ENCODE measurements at places on chromosomes 11 and 22. TPM values are rescaled to one million over a fixed set of nuclear protein-coding genes. Genes with fewer than 3 reads are reported as not detected.

GRCh38 chr22:46256358-46256958 is 6.4 kb upstream of the CDPF1 start:
- DNase-seq: no peak

- DNase-seq: no peak
These were observed 10.7 kb downstream of the VSIG10L2 start for GRCh38 chr11:125956391-125957134.

- no peak for DNase-seq
These were observed 19.6 kb downstream of the MORC2 start for GRCh38 chr22:30948930-30949342.

GRCh38 chr11:61055776-61056175 is 46.5 kb upstream of the CD5 start:
- no peak for DNase-seq

GRCh38 chr11:36270701-36271100 is 18.5 kb downstream of the COMMD9 start:
- no peak for DNase-seq

GRCh38 chr11:57343825-57344224 is 5.7 kb downstream of the P2RX3 start:
- no peak for DNase-seq

Gene CRYBB2
- polyA plus RNA-seq: not detected
